ENCODE measurements at places on chromosomes 5 and 9.
A peak's percentile ranks its signal among the peaks of the same experiment; 100 is the strongest.

GRCh38 chr5:35664584-35664983, 46.9 kb downstream of the SPEF2 start:
- no peak for DNase-seq

GRCh38 chr5:168603746-168604145, 24.6 kb upstream of the PANK3 start:
- DNase-seq = no peak

DNA sequence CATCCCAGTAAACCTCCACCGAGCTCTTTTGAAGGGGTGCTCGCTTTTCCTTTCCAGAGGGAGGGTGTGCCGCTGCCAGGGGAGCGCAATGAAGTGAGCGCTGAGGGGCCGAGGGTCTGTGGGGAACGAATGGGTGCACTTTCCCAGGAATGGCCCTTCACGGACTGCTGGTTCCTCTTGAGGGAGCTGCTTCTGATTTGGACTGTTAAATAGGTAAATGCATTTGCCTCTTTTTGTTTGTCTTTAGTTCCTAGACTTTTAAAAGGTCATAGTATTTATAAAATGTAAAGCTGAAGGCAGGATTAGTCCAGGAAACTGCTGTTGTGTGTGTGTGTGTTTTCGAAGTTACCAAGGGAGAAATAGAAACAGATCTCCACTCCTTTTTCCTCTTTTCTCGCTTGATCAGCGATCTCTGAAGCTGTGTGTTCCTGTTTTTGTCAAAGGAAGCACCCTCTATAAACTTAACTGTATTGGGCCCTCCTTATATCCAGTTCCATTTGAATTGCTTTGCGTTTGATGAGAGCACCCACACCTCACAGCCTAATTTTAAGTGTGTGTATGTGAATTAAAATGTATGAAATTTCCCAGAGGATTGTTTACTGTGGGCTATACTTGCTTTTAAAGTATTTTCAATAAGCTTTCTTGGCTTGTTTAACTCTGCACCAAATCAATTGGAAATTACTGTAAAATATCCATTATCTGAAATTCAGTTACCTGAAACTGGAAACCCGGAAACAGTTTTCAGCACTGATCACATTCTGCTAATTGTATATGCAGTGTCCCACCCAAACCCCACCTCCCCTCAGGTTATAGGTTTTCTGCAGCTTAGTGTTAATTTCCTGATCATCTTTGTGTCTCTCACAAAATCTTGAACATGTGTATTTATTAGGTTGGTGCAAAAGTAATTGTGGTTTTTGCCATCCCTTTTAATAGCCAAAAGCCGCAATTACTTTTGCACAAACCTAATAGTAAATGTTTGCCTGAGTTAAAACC, 966 bp downstream of the SNX2 start:
- no peak for DNase-seq

DNA sequence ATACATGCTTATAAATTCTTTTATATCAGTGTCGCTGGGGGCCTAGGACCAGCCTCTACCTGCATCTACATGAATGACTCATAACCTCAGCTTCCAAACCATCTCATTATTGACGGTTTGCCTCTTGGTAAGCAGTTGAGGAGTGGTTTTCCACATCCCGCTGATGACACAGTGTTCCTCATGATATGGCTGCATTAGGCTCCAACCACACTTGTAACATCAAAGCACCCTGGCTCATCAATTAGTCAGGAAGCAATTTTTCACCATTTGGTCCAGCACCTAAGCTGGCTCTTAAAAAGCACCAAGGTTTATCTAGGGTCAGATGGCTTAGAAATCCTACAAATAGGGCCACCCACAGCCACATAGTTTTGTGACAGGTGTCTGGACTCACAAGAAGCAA, 402.4 kb downstream of the ARHGEF28 start:
- DNase-seq = no peak

DNA sequence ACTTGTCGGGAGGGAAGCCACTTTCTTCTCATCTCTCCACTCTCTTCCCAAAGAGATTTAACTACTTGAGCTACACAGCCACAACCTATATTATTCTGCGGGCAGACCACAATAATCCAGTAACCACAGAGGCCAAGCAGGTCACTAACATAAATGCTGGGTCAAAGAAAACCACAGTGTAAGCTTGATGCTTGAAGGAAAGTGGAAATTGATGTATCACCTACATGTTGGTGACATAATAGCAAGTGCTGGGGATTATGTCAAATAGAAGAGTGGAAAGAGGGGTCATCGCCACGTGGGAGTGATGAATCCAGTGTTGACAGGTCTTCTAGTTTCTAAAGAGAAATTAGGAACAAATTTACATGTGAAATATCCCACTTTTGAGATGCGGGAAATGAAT, 40.9 kb downstream of the RFK start:
- no peak for DNase-seq

GRCh38 chr5:109225716-109226625, 183.8 kb downstream of the PJA2 start:
- DNase-seq = no peak

- DNase-seq = no peak
Measured at GRCh38 chr5:92444888-92445287, 1061.8 kb upstream of the ARRDC3 start.

GRCh38 chr5:1973391-1974013, 90.8 kb upstream of the IRX4 start:
- no peak for DNase-seq

- DNase-seq = no peak
Measured at GRCh38 chr5:106860398-106861044, 810.2 kb downstream of the EFNA5 start.

DNA sequence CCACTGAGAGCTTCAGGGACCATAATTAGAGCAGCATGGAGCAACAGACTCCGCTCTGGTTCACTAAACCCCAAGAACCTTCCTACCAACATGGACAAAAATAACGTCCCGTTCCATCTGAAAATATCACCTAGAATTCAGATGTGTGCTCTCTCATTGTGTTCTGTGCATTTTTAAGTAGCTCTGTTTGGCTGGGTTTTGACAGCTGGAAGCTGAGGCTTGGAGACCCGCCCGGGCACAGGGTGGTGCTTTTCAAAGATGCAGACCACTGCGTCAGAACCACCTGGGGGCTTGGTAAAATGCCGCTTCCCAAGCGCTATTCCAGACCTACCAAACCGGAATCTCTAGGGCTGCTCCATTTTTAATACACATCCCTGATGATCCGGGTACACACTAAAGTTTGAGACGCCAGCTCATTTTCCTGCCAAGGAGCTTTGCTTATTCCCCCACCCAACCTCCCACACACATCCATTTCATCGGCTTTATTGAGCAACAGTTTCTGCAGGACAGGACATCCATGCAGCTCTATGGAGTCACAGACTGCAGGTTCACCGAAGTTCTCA, 104.8 kb downstream of the GABBR2 start:
- no peak for DNase-seq

DNA sequence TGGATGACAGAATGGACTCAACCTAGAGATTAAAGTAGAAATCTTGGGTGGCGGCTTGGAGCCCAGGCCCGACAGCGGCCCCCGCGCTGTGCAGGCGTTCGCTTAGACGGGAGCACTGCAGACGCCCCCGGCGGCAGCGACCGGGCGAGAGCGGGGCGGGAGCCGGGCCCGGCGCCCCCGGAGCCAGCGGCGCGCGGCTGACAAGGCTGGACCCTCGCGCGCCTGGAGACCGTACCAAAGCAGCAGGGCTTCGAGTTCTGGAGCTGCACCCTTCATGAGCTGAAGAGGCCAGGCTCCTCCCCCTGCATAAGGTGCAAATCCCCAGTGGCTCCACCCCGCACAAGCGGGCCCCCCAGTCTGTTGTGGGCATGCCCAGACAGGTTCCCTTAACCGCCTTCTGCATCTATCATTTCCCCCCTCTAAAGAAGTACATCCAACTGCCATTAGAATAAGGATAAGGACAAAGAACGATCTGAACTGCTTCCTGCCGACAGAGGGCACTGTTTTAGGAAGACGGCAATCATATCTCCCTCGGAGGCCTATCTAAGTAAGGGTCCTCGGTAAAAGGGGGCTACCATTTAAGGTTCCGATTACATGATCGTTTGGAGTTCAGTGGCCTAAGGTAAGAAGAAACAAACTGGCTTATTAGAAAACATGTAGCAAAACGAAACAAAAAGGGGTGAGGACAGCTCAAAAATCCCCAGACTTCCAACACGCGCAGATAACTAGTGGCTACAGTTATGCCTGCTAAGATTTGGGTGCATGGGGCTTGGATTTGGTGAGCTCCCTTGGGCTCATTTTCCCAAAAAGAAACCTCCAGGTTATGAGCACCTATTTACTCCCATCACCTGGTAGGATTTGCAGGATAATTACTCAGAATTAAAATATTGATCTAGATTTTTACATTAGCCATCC, 66.3 kb downstream of the RGMB start:
- DNase-seq = no peak

DNA sequence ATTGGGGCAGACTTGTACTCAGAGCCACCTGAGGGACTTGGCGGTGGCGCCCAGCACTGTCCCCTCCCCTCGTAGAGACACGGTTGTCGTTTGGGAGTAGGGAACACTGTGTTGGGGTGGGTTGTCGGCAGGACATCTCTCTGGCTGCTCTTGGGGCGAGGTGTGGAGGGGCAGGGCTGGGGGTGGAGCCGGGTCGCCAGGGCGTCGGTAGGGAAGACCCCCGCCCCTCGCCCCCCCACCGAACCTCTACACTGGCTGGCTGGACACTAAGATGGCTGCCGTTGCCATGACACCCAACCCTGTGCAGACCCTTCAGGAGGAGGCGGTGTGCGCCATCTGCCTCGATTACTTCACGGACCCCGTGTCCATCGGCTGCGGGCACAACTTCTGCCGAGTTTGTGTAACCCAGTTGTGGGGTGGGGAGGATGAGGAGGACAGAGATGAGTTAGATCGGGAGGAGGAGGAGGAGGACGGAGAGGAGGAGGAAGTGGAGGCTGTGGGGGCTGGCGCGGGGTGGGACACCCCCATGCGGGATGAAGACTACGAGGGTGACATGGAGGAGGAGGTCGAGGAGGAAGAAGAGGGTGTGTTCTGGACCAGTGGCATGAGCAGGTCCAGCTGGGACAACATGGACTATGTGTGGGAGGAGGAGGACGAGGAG, 778 bp downstream of the TRIM41 start:
- peak; percentile 35 for DNase-seq

- no peak for DNase-seq
Measured at GRCh38 chr5:1771149-1772065, 28.2 kb downstream of the MRPL36 start.

DNA sequence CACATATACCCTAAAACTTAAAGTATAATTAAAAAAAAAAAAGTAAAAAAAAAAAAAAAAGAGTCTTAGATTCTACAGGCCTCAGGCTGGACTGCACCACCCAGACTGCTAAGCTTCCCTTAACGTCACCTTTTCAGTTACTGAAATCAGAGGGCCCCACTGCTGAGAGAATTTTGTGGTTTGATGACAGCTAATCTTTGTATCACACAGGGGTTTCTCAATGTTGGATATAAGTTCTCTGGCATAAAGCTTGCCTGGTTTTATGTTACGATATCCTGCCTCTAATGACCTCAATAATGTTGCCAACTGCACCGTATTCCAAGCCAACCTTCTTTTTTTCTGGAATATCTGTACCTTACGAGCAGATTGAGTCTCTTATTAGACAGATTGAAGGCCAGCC, 43.1 kb upstream of the C6 start:
- no peak for DNase-seq

DNA sequence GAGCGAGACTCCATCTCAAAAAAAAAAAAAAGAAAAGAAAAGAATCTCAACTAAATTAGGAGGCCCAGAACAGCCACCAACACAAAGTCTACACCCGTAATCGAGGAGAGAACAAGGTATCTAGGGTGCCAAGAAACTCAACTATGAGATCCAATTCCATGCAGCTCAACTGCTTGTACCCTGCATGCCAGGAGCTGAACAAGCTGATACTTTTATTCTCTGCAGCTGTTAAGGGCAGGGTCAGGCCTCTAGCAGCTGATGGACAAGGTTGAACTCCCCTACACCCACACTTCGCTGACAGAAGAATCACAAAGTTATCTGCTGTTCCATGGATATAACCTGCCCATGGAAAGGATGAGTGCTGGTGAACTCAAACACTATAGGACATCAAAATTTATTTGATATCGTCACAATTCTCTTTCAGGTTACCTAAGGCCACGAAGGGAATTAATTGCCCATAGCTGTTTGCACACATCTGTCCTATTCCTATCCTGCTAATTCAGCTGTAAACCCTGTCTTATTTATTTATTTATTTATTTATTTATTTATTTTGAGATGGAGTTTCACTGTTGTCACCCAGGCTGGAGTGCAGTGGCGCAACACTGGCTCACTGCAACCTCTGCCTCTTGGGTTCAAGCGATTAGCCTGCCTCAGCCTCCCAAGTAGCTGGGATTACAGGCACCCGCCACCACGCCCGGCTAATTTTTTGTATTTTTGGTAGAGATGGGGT, 20.7 kb downstream of the UBAP2 start:
- no peak for DNase-seq

DNA sequence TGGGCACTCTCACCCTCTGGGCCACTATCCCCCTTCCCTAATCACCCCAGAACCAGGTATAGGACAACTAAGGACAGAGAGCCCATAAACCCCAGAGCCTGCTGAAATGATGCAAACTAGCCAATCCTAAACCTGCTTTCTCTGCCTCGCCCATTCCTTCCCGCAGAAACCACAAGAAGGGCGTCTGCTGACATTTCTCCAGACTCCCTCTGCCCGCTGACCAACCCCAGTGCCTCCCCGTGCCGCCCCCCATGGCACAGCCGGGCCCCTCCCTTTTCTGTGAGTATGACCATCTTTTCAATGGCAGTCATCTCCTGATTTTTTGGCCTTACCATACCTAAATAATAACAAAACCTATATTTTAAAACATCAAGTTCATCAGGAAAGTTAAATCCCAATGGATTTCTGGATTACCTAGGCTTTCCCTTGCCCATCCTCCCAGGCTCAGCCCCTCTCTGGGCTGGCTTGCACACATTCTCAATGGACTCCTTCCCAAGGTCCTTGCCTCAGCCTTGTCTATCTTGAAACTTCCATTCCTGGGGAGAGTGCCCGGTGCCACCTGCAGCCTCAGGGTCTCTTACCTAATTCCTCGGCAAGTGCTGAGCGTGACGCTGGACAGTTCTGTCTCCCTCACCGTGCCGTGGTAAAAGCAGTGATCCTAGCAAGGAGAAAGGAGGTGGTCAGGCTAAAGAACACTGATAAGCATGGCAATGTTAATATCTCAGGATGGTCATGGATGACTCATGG, 45.2 kb downstream of the ADAM19 start:
- DNase-seq = no peak

DNA sequence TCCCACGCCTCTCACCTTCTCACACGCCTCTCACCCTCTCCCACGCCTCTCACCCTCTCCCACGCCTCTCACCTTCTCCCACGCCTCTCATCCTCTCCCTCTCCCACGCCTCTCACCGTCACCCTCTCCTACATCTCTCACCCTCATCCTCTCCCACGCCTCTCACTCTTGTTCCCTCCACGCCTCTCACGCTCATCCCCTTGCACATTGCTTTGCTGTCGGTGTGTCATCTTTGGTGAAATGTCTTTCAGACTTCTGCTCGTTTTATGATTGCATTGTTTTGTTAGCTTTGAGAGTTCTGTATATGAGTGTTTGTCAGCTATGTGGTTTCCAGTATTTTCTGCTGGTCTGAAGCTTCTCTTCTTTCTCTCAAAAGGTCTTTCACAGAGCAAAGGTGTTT, 102.7 kb downstream of the EHMT1 start:
- DNase-seq = no peak

All from activated B cell treated with CpG ODN at 0.5 μM for 24 hours (primary cell).